Stimulated activated CD4-positive, alpha-beta T cell treated with anti-CD3 and anti-CD28 coated beads, Interleukin-4, amount 100 ng/mL, for 48 hours (primary cell): ENCODE measurements at places on chromosomes 13 and 19.

DNA sequence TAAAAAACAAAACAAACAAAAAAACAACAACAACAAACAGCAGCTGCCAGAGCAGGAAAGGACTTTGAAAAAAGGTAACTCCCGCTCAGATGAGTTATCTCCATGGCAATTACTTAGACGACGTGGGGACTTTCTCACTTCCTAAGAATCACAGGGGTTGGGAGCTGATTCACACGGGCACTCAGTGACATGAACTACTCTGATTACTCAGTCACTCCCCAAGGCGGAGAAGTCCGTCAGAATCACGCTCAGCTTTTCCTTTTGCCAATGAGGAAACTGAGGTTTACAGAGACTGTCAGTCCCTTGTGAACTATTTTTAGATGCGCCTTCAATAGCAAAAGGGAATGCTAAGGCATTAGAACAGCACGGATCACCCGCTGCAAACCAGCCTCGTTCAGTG lies 32.3 kb upstream of the MATK start:
- peak; percentile 42 for DNase-seq

- no peak for DNase-seq
Measured at GRCh38 chr13:111449041-111449440, 128.6 kb downstream of the TEX29 start.

- no peak for DNase-seq
Measured at GRCh38 chr19:12891553-12892021, 627 bp downstream of the GCDH start.

DNA sequence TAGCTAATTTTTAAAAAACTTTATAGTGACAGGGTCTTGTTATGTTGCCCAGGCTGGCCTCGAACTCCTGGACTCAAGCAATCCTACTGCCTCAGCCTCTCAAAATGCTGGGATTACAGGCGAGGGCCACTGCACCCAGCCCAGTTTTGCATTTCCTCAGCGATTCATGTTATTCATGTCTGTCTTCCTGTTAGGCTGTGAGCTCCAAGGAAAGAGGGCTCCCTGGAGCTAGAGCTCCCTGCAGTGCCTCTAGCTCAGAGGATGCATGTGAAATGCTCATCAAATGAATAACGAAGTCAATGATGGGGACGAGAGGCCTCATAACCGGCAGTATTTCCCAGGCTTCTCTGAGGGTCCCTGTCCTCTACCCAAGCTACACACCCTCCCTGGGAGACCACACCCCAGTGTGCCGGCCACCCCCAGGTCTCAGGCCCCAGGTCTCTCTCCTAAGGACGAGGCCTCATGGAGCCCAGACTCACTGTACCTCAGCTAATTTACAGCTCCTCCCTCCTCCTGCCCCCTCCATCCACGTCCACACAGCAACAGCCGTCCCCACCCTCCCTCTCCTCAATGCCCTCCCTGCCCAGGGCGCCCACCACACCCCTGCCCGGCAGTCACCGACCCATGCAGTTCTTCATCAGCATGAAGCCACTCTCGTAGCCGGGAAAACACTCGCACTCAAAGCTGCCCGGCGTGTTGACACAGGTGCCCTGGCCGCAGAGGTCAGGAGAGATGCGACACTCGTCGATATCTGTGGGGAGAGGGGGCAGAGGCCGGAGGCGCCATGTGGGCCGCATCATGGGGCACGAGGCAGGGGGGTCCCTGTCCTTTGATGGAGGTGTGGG lies 28.5 kb downstream of the FBN3 start:
- no peak for DNase-seq

GRCh38 chr19:22545751-22546150 lies 88.4 kb upstream of the ZNF492 start:
- peak; percentile 34 for DNase-seq

- DNase-seq = no peak
Measured at GRCh38 chr13:95239283-95239682, 62.0 kb downstream of the ABCC4 start.

GRCh38 chr19:615619-616018 lies 17.7 kb downstream of the POLRMT start:
- DNase-seq = no peak

GRCh38 chr19:30167206-30167868 lies 204.8 kb upstream of the ZNF536 start:
- no peak for DNase-seq

DNA sequence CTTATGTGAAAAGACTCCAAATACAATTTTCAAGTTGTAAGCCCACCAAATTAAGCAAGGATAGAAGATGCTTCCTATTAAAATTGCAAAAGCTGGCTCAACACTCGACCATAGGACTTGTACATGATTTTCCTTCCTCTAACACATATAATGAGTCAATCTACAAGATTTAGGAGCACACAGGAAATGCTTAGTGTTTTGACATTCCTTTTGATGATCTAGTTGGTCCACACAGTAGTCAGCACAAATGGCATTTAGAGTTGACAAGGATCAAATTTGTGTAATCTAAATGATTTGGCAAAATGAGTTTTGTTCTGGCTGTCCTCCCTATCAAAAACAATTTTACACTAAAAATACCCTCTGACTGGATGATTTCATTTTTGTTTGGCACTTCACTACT lies 340.2 kb downstream of the DIAPH3 start:
- no peak for DNase-seq

- no peak for DNase-seq
Measured at GRCh38 chr19:56159009-56159559, 16.7 kb upstream of the GALP start.

GRCh38 chr19:52957591-52957990 lies 5.1 kb downstream of the ZNF816 start:
- no peak for DNase-seq

DNA sequence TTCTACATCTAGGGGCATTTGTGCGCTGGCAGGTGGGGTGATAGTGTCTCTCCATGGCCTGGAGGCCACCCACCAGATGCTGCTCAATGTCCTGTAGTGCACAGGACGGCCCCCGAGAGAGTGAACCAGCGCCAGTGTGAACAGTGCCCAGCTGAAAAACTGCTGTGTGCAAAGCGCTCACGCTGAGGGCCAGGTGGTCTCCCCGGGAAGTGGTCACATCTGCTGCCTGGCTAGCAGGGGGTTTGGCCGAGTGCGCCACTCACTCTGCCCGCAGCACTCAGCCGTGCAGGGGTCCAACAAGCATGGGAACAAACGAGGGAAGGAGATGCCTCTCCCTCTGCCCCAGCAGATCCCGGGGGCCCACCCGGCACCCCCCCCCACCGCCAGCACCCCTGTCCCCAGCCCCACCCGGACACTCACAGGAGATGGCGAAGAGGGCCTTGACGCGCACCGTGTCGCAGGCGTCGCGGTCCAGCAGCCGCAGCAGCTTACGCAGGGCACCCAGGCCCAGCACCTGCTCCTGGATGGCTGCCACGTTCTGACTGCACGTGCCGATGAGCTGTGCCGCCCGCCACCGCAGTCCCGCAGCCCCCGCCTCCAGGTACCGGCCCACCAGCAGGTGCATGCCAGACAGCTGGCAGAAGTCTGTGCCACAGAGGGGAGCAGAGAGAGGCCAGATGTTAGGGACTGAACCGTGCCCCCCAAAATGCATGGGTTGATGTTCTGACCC lies 5.8 kb downstream of the HSPBP1 start:
- no peak for DNase-seq

- DNase-seq = no peak
Measured at GRCh38 chr19:7124782-7125181, 55.3 kb downstream of the ZNF557 start.

DNA sequence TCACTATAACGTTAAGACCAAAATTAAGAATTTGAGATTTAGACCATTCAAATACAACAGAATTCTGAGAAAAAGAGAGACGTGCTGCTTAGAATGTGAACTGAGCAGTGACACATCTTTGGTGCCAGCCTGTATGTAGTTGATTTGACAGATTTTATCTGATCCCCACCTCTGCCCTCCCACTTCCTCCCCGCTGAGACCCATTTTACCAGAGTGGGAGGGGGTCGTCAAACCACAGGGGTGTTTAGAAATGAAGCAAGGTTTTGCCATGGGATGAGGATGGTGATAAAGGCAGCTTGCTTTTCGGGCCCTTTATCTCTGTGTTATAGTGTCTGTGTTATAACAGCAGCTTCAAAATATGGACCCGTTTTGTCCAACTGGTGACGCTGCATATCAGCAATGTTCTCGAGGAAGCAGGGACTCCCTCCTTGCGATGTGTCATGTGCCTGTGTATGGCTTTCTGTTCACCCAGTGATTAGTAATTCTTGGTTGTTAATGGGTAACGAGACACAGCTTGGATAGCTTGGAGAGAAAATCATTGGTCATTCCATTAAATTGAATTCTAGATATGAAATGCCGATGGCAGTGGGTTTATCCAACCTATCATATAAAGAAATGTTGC lies 125.0 kb downstream of the HS6ST3 start:
- DNase-seq = no peak

DNA sequence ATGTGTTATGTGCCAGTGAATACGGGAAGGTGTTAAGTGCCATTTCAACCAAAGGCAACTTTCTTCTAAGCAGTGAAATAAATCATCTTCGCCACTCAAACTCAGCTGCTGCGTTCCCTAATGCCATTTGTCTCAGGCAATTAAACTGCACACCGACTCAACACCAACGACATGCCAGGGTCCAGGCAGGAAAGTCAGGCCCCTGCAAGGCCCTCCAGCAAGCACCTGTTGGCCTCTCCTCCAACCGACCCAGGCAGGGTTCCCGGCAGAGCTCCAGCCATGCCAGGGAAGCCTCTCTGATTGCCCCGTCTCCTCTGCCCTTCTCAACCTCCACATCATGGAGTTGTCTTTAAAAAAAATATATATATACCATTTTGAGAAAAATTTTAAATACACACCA lies 21.8 kb downstream of the SAFB2 start:
- no peak for DNase-seq

DNA sequence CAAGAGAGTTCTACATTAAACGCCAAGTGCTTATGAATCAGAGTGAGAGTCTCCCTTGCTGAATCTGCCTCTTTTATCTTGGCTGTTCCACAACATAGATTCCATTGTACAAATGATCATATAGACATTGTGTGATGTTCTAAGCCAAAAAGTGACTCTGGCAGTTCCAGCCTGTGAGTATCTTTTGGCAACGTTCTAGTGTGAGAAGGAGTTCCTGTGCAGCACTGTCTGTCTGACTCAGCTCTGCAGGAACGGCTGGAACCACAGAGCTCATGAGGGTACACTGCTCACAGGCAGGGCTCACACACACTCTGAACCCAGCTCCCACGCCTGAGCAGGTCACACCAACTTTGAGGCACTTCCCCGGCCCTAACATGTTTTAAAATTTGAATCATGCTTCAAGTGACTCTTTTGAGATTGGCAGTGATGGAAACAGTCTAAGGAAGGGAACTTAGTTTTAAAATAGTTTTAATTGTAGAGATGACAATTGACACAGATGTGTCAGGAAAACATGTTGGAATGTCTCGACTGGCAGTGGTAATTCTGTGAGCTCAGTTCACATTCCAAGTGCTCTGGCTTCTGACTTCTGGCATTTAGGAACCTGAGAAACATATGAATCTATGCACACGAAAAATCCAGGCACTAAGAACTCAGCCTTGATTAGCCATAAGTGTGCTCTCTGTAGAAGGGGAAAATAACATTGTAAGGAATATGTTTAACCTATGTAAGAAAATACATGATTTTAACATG lies 272.0 kb downstream of the UQCRFS1 start:
- no peak for DNase-seq

- DNase-seq = no peak
Measured at GRCh38 chr13:52374873-52375411, 31.0 kb downstream of the THSD1 start.

GRCh38 chr19:45293682-45294081 lies 29.0 kb downstream of the CKM start:
- DNase-seq = peak; percentile 18

DNA sequence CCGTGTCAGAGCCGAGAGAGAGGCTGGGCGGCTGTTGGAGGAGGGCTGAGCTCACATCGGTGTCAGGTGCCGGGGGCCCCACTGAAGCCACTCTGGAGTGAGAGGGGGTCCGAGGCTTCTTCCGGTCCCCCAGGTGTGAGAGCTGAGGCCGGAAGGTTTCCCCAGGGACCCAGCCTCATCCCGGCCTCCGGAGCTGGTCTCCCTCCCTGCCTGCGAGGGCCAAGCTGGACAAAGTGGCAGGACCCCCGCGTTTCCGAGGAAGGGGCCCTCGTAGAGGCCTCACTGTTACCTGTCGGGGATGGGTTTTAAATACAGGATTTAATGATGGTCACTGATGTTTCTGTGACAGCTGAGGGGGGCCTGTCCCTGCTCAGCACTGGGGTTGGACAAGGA lies 6.6 kb downstream of the HCN2 start:
- DNase-seq = no peak

DNA sequence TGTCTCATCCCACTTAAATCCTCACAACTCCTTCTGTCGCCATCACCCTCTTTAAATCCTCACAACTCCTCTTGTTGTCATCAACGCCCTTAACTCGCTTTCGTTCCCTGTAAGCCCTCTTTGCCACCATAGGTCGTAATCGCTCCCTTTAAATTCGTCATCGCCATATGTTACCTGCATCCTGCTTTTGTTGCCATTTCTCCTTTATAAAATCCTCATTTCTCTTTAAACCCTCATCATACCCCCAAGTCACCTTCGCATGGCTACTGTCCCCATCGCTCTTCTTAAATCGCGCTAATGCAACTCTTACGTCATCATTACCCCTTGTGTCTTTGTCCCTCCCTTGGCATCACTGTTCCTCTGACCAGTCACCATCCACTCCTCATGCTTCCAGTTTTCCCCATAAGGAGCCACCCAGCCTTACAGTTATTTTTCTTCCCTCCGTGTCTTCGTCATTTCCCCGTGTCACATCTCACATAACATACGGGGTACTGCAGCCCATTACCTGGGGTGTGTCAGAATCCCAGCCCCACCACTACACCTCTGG lies 539 bp downstream of the PLD3 start:
- no peak for DNase-seq

GRCh38 chr13:90541346-90541745 lies 806.1 kb upstream of the MIR17HG start:
- no peak for DNase-seq

- no peak for DNase-seq
Measured at GRCh38 chr19:23698711-23699520, 11.9 kb upstream of the ZNF675 start.

DNA sequence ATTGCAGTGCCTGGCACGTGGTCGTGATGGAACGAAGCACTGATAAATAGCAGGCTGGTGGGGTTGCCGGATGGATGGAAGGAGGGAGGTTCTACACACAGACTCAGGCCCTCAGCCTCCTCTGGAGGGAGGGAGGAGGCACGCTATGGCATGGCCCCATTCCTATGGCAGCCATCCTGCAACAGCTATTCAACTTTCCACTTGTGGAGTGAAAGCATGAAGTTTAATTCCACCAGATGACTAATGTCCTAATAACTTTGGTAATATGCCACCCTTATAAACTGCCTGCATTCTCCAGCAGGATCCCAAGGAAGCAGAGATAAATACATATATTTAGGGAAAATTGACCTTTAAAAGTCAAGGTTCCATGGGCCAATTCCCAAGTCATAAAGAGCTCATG lies 92.4 kb downstream of the KL start:
- no peak for DNase-seq
